ENCODE measurements at places on chromosomes 16 and 17.

GRCh38 chr17:80646328-80646727 is 101.7 kb downstream of the RPTOR start:
- no peak for DNase-seq

DNA sequence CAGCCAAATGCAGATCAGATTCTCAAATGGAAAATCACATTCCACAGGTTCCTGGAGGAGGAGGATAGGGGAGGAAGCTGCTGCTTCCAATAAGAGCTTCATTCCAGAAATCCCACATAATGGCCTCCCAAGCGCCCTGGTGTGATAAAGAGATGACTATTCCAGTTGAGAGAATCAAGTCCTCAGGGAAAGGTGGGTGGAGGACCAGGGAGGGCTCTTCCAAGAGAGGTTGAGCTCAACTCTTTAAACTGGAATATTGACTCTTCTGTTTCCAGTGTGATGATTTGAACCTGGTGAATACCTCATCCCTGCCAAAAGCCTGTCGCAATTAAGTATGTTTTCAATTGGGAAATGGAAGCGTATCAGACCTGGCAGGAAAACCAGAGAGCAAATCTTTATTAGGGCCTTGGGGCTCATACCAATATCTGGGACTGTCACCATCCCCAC is 81.4 kb upstream of the DYNLRB2 start:
- DNase-seq: no peak

DNA sequence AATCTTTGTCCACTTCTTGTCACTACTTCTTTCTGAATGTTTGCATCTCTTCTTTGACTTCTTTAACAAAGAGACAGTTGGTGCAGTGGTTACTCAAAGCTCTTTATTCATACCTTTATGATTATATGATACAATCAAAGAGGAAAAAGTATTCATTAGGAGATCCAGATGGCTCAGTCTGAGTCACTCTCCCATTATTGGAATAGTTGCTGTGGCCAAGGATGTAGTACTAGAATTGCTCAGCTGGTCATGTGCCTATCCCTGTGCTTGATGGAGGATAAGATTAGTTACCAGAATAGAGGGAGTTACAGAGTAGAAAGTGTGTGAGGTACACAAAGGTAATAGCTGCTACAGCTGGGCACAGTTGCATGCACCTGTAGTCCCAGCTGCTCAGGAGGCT is 18.3 kb downstream of the BCAS3 start:
- DNase-seq: no peak

DNA sequence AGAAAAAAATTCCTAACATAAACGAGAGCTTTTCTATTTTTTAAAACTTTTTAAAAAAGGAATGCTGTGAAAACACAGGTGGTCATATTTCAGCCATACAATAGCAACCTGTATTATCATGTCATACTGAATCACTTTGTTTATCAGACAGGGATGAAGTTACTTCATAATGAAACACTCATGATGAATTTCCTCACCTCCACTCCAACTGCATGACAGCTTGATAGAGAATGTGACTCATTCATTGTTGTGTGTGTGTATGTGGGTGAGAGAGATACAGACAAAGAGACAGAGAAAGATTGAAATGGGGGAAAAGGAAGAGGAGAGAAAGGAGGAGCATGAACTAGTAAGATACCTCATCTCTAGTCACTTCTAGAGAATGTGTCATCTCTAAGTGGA is 109.0 kb downstream of the SYCE1L start:
- DNase-seq: no peak

DNA sequence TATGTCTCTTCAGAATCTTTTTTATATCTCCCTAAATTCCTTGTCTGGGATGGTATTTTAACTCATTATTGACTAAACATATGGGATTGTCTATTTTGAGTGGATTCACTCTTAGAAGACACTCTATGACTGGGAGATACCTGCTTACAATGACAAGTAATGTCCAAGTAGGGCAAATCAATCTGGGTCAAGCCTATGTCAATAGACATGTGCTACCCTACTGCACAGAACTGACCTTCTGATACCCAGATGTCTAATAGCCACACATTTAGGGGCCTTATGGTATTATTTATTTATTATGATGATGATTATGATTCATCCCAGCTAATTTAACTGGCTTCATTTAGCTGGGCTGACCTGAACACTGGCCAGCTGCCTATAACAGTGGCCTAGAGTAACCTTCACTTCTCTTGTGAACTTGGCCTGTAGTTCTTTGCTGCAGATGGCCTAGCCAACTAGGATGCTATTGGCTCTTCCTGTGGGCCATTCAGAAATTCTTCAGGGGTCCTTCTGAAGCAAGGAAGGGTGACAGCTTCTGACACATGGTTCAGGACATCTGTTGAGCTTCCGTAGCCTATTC is 138.0 kb downstream of the ANKFN1 start:
- no peak for DNase-seq

- DNase-seq: no peak
These were observed 7.9 kb downstream of the SEPTIN12 start for GRCh38 chr16:4780235-4780634.

DNA sequence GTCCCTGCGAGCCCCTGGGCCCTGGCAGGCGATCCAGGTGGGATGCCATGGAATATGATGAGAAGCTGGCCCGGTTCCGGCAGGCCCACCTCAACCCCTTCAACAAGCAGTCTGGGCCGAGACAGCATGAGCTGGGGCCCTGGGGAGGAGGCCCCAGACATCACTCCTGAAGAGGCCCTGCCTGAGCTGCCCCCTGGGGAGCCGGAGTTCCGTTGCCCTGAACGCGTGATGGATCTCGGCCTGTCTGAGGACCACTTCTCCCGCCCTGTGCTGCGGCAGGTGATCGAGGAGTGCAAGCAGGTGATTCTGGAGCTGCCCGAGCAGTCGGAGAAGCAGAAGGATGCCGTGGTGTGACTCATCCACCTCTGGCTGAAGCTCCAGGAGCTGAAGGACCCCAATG is 33.1 kb downstream of the CDRT15L2 start:
- no peak for DNase-seq

Measured in T-helper 17 cell (primary cell).